ENCODE measurements at places on chromosomes 1 and 21.

DNA sequence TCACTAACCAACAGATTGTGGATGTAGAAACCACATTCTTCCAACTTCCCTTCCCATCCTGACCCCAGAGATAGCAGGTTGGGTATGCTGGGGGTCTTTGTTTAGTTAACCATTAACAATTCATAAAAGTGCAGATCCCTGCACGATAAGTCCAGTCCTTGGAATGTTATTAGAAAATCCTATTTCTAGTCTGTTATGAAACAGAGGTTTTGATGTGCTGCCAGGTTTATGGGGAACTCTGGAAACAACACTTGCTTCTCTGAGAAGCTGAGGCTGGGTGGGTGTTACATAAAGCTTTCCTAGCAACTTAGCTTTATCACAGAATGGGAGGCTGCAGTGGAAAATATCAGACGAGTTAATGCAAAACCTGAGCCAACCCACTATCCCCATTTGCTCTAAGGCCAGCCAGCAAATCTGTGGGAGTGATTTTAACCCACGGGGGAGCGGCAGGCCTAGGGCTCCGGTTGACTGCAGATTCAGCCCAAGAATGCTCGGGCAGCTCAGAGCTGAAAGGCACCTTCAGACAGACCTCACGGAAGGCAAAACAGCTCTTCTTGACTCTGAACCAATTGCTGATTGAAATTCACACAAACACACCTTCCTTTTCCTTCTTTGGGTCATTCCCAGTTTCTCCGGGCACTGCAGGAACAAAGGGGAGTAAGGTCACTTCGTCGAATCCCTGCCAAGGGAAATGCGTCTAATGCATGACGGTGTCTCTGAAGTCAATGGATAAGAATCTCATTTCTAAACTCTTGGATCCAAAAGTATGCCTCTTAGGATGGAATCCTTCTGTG, 111.7 kb upstream of the IRF2BP2 start:
- no peak for DNase-seq

- DNase-seq: peak; percentile 71
These were observed at the start of gene ADAMTS5 for GRCh38 chr21:26967062-26967913. Gene ADAMTS5, minus strand, starts transcription at chr21:26967088. Its CDS starts 697 bp downstream, at chr21:26966391.

DNA sequence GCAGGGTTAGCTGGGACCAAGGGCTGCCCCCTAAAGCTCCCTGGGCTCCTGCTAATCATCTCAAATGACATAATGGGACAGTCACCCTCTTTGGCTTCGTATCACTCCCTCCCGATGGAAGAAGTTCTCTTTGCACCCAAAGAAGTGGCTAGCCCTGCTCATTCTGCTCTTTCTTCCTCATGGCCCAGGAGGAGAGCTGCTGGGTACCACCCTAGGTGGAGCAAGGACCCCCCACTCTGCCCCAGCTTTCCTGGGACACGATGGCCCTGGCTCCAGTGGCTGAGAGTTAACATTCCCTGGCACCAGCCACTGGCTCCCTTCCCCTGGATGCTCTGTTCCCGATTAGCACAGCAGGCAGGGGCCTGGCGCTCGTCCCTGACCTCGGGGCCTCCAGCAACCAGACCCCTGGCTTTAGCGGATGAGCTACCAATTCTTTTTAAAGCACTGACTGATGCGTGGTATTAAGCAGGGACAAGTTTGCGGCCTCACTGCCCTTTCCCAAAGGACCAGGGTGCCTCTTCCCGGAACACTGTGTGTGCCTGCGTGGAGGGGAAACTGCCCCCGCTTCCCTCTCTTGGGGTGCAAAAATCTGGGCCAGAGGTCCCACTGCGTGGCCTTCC, 1.2 kb downstream of the MYOM3 start:
- no peak for DNase-seq

GRCh38 chr1:156452907-156453306, 47.7 kb downstream of the MEF2D start:
- DNase-seq: no peak

DNA sequence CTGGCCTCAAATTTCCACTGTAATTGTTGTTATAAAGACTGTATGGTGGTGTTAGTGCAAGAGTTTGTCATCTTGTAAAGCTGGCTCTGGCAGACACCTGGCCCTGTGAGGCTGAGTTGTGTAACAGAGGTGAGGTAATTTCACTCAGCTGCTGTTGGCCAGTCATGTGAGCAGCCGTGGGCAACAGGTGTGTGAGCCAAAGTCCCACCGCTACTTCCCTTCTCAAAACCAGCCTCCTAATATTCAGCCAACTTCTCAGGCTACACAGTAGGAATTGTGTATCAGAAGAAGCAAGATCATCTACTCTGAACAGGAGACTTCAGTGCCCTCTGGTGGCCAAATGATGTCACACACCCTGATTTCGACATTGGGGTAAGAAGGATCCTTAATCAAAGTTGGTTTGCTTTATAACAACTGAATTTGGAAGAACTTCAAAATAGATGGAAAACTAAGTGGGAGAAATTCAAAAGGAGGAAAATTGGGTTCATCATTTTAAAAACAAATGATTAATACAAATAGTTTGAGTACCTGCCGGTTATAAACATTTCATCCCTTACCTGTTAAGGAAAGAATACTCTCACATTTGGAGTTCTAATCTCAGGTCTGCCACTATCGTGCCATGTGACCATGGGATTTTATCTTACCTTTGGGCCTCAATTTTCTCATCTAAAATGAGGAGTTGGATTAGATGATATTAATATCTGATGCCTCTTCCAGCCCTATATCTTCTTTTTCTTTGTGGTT, 2.6 kb upstream of the CREG1 start:
- peak; percentile 64 for DNase-seq

DNA sequence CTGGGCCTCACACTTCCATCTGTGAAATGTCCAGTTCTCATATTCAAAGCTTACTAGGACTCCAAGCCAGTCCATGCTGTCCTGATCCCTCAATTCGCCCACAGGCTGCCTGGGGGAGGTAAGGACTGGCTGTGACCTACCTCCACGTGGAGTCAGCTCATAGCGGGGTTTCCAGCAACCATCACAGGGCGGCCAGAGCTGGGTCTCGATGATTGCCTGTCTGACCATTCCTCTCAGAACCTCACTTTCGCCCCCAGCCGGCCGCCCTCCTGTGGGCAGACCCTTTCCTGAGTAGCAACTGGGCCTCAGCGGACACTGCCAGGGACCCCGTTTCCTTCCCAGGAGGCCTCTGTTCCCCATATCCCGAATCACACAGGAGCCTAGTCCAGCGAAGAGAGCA, 3.4 kb upstream of the RUNX3 start:
- DNase-seq: no peak
